ENCODE measurements at places on chromosomes 4 and X.

DNA sequence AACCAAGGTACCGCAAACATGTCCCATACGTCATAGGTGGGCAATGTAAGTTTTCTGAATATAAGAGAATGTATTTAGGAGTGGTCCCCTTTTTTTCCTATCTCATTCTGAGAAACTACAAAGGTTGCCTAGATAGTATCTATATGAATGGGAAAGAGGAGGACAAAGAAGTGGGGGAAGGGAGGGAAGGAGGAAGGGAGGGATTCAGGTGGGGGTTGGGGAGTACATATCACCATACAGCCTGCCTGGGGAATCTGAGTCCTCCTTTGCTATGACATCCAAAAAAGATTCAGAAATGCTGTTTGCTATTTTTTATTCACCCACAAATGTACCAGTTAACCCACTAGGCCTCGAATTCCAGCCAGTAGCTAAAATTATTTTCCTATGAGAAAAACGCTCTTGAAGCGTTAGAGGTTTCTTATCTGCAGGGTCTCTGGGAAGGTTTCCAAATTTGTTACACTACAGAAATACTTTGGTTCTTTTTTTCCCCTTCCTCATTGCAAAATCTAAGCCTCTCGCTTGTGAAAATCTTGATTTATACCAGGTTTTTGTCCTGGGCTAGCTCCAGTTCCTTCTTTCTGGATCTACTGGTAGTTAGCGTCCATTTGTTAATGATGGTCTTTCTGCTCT lies 212.9 kb downstream of the NSUN7 start:
- DNase-seq: no peak

- DNase-seq: no peak
Measured at GRCh38 chr4:137432446-137433311, 99.6 kb downstream of the PCDH18 start.

DNA sequence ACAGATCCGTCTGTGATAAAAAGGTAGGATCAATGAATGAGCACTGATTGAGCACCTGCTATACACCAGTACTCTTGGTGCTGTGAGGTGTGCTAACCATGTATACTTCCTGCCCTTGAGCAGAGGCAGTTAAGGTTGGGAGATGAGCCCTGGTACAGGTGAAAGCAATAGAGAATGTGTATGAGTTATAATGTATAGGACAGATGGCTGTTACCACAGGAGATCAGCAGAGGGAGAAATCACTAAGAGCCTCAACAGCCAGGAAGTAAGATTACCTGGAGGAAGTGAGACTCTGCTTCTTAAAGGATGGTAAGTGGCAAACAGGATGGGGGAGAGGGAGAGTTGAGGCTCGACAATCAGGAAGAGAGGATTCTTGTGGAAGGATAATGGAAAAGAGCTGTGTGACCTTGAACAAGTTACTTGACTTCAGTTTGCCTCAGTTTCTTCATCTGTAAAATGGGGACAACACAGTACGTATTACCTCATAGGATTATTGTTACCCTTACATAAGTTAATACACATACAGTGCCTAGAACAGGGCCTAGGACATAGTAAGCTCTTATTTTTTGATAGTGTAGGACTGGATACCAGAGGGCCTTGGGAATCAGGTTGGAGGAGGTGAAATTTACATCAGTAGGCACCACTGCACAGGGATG lies 9.1 kb downstream of the CXCR3 start:
- no peak for DNase-seq

- no peak for DNase-seq
Measured at GRCh38 chr4:62170235-62170634, 970.1 kb downstream of the ADGRL3 start.

DNA sequence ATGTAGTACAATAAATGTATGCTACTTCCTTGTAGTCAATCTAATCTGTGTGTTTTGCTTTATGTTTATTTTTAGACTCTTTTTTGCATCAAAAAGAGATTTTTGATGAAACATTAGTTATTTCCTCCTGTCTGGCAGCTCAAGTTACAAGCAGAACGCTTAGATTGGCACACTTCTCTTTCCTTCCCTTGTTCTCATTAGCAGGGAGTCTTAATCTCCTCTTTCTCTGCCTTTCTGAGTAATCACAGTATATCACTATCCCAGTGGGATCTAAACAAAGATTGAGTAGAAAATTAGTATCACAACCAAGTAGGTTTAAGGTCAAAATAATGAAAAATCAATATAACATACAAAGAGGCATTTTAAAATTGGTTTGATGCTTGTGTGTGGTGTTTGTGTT lies 1192.6 kb downstream of the C4orf33 start:
- DNase-seq: no peak

GRCh38 chr4:150080337-150080736 lies 2.1 kb downstream of the DCLK2 start:
- DNase-seq: no peak

DNA sequence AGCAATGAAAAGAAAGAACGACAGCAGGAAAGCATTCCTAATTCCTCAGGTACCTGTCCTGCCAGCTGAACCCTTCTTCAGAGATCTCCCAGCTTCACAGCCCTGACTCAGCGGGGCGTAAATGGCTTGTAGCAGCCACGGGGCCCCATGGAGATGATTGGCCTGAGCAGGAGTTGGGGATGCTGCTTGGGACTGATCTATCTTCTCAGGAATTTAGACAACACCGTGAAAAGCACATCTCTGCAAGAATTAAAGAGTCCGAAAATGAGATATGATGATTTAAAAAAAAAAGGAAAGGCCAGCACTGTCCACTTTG lies 22.5 kb upstream of the SLC25A4 start:
- DNase-seq: no peak

GRCh38 chrX:94524867-94525266 lies 850.9 kb downstream of the FAM133A start:
- DNase-seq: no peak

GRCh38 chr4:155529716-155530115 lies 136.9 kb upstream of the GUCY1A1 start:
- DNase-seq: no peak

DNA sequence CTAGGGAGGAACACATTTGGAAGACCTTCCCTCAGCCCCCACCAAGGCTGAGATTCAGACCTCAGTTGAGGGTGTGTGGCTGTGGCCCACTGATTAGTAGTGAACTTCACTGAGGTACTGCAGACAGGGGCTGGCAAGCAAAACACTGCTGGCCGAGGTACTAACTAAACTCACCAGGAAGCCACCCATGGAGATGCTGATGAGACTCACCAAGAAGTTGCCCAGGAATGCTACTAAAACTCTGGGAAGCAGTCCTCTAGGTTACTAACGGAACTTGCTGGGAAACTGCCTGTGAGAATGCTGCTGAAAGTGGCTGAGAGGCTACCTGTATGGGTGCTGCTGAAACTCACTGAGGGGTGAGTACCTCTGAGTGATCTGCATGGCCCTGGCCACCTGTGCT lies 372.4 kb upstream of the RPS6KA3 start:
- no peak for DNase-seq

DNA sequence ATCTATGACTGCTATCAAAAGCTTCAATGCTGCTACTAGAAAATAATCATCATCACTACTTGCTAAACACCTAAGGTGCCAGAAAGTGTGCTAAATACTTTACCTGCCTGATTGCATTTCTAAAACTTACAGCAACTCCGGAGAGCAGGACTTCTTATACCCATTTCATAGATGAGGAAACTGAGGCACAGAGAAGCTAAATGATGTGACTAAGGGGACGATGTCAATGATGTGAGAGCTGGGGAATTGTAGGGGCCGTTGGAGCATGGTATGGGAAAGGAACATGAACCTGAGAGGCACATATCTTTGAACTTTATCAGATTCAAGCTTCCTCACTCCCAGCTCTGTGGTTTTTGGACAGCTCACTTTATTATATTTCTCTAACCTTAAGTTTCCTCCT lies 38.7 kb downstream of the CCKAR start:
- no peak for DNase-seq

All from brain pericyte (primary cell).